HuH-7.5 (cell line): ENCODE measurements at places on chromosomes 1 and 21.
A peak's percentile ranks its signal among the peaks of the same experiment; 100 is the strongest.

DNA sequence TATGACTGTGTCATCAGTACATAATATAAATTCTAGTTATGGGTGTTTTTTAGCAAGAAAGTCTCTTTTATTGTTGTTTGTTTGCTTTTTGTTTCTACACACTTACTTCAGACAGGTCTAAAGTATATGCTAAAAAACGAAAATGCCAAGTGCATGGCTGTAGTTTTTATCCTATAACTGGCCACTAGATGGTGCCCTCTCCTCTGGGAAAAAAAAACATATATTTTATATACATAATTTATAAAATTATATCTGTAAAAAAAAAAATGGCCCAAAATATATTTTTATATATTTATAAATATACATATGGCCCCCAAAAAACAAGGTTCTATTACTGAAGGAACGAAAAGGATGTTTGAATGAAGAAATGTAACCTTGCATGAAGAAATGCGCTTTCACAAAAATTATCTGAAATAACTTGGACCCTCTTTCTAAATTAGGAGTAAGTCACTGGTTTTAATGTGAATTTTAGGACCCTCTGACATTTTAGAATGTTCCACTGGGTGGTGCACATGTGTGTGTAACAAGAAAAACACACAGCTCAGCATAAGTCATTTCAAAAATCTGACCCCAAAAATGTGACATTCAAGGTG, 93.5 kb downstream of the TTLL7 start:
- no peak for DNase-seq

DNA sequence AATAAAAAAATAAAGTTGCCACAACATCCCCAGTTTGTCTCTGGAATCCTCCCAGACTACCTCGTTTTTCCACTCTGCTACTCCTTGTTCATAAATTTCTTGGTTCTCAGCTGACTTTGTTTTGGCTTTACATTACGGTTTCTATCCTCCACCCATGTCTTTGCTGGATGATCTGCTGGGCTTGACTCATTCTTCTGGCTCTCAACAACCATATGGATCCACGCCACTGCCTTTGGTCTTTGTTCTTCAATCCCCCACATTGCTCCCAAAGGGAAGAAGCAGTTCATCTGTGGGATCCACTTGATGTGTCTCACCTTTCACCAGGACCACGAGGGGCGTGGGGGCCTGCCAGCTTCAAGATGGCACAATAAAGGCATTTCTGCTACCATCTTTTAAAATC, 67.1 kb upstream of the NBL1 start:
- no peak for DNase-seq

DNA sequence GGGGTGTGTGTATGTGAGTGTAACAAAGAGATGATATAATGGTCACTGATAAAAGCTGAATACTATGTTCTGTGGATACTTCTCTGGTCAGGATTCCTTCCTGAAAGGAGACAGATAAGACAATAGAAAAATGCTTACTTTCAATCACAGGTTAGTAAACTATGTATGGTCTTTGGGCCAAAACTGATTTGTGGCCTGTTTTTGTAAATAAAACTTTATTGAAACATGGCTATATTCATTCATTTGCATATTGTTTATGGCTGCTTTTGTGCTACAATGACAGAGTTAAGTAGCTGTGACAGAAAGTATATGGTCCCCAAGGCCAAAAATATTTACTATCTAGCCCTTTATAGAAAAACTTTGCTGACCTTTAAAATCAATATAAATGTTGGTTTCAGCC, 82.2 kb upstream of the DMRTA2 start:
- DNase-seq = no peak

- DNase-seq = no peak
These were observed 28.0 kb upstream of the DIPK1A start for GRCh38 chr1:92989253-92989652.

DNA sequence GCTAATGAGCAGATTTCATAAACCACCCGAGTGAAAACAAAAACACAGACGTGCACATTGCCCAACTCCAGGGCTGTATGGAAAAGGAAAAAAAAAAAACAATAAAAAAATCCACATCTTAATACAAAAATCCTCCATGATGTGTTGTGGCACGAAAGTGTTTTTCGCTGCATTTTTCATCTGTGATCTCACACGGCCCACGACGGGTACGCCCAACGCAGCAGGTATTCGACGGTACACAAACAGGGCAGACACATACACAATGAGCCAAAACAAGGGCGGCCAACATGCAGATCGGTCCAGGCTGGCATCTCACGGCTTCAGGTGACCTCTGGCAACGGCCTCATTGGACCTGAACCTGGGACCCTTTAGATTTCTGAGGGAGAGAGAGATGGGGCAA, 31.1 kb downstream of the CASZ1 start:
- no peak for DNase-seq

DNA sequence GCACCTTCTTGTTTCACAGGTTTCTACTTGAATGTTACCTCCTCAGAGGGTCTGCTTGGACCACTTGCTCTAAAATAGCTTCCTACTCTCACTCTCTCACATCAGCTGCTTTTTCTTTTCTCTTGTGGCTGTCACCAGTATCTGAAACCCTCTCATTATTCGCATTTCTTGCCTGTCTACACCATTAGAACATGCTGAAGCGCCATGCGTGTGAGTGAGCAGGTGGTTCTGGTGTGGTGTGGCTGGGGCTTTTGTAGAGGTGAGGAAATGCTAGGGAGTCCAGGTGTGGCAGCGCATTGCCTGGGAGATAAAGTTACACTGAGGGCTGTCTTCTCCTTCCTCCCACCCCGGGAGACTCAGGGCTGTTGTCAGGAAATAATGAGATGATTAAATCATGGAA, 4.1 kb downstream of the ZNF362 start:
- DNase-seq = no peak

DNA sequence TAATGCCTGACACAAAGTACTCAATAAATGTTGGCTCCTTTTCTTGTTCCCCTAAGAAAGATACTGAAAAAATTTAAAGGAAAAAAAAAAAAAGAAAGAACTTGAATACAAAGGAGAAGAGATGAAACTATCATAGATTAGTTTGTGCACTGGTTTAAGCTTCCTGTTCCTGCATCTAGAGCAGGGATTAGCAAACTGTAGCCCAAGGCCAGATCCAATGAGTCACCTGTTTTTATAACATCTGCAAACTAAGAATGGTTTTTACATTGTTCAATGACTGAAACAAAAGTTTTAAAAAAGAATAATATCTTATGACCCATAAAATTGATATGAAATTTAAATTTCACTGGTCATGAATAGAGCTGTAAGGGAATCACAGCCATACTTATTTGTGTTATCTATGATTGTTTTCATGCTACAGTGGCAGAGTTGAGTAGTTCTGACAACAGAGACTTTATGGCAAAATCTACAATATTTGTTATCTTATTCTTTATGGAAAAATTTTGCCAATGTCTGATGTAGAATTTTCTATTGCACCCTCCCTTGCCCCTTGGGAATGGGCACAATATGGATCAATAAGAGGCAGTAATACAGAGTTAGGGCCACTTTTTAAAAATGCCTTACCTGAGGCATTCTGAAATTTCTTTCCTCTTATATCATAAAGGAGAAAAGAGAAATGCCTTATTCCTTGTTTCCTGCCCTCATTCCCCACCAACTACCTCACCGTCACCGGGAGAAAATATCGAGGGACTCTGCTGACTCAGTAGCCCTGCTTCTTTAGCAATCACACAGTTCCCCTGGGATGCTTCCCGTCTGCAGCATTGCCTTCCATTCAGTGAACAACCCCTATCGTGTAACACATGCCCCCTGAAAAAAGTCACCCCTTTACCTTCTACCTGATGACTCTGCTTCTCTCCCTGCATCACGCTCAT, 50.6 kb downstream of the WDR64 start:
- DNase-seq = no peak

- no peak for DNase-seq
These were observed 11.2 kb upstream of the MX2 start for GRCh38 chr21:41350436-41351155.

GRCh38 chr1:63782982-63783381, 9.2 kb downstream of the ROR1 start:
- DNase-seq = no peak

DNA sequence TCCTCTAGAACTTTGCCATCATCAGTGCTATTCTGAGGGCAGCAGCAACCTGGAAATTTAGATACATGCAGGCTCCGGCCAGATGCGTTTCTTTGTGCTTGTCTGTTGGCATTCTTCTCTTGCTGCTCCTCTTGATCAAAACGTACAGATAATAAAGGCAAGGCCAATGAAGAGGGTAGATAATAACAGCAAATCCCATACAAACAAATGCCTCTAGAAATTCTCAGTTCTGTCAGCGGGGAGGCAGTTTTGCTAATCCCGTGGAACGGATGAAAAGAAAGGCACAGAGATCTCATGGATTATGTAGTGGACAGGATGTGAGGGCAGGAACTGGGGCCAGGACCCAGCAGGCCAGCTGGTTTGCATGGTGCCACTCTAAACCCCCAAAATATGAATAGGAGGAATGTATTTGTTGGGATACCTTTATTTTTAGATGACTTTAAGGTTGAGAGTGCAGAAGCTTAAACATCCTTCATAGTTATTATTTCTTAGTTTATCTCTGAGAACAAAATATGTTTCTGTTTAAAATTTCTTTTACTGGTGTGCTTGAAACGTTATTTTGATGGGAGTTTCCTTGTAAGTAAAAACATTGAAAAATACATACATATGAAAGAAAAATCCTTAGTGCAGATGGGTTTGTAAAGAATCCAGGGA, 1.5 kb downstream of the ITSN1 start:
- DNase-seq = no peak

- no peak for DNase-seq
These were observed 70.2 kb downstream of the SWT1 start for GRCh38 chr1:185227161-185227560.

- DNase-seq = peak; percentile 14
These were observed 43.4 kb downstream of the KIF1B start for GRCh38 chr1:10253755-10254154.

DNA sequence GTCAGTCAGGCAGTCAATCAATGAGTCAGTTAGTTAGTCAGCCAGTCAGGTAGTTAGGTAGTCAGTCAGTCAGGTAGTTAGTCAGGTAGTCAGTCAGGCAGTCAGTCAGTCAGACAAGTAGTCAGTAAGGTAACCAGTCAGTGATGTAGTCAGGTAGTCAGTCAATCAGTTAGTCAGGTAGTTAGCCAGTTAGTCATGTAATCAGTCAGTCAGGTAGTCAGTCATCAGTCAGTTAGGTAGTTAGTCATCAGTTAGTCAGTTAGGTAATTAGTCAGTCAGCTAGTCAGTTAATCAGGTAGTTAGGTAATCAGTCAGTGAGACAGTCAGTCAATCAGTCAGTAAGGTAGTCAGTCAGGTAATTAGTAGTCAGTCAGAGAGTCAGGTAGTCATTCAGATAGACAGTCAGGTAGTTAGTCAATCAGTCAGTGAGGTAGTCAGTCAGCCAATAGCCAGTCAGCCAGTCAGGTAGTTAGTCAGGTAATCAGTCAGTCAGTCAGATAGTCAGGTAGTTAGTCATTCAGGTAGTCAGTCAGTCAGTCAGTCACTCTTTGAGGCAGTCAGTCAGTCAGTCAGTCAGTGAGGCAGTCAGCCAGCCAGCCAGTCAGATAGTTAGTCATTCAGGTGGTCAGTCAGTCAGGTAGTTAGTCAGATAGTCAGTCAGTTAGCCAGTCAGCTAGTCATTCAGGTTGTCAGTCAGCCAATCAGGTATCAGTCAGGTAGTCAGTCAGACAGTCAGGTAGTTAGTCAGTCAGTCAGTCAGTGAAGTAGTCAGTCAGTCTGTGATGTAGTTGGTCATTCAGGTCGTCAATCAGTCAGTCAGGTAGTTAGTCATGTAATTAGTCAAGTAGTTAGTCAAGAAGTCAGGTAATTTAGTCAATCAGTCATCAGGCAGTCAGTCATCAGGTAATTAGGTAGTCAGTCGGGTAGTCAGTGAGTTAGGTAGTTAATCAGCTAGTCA, 15.3 kb downstream of the KRTAP10-1 start:
- no peak for DNase-seq

- DNase-seq = no peak
These were observed 78.1 kb downstream of the DHRS3 start for GRCh38 chr1:12539705-12540579.

GRCh38 chr1:190067592-190067991, 410.1 kb downstream of the BRINP3 start:
- no peak for DNase-seq

- DNase-seq = no peak
These were observed 34.0 kb upstream of the BEND5 start for GRCh38 chr1:48810740-48811139.

- no peak for DNase-seq
These were observed 354.6 kb downstream of the SEC16B start for GRCh38 chr1:177615251-177615650.

DNA sequence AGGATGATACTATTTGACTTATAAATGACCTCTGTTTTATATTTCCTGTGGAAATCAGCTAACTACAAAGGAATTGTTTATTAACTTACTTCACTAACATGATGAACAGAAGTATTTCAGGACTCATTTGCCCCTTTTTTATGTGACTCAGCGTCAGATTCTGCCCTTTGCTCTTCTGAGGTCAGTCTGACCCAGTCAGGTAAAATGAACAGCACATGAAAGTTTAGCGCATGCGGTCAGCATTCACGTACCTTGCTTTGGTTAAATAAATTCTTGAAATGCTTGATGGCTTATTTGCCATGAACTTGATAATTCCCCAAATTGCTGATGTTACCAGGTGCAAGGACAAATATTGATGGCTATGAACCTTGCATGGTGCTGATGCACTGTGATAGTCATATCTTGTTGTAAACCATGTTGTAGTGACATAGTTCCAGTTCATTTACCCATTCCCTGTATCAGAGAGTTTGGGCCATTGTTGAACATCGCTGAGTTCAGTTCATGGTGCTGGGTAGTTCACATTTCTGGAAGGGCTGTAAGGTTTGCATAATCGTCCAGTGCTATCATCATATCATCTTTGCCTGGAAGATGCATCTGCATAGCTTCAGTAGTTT, 133.4 kb downstream of the NFIA start:
- DNase-seq = no peak

- no peak for DNase-seq
These were observed 79.1 kb downstream of the CDC7 start for GRCh38 chr1:91579658-91580228.

GRCh38 chr1:234921266-234922062, 207.2 kb downstream of the TOMM20 start:
- no peak for DNase-seq

DNA sequence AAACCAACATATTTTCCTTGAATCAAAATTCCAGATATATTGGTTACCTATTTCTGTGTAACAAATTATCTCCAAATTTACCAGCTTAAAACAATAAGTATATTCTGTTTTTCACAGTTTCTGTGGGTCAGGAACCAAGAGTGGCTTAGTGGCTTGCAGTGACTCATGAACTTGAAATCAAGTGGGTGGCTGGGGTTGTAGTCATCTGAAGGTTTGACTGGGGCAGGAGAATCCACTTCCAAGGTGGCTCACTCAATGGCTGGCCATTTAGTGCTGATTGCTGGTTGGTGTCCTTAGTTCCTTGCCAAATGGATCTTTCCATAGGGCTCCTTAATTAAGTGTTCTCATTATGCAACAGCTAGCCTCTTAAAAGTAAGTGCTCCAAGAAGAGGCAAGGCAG, 43.8 kb downstream of the ALG14 start:
- no peak for DNase-seq
